ENCODE measurements at places on chromosomes 12 and 14.
A peak's percentile ranks its signal among the peaks of the same experiment; 100 is the strongest.

DNA sequence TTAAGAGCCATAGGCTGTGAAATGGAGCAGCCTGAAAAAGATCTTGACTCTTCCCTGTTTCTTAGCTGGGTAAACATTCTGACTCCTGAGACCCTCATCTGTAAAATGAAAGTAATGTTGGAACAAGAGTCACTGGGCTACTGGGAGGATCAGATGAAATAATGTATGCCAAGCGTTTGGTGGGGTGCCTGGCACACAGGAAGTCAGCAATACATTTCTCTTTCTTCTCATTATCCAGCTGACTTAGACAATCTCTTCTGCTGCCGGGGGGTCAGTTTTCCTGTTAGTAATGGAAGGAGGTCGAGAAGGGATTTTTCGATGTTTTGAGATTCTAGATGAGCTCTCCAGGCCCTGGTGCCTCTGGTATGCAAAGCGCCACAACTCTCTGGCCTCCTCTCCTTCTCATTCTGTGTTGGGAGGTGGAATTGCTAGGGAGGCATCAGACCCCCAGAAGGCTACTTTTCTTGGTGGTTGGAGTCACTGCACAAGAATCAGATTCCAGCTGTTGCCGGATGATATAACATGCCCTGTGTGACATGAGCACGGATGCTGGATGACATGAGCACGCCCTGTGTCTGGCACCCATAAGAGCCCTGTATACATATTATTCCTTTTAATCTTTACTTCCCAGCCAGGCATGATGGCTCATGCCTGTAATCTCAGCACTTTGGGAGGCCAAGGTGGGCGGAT is 4.3 kb downstream of the OASL start:
- no peak for DNase-seq

DNA sequence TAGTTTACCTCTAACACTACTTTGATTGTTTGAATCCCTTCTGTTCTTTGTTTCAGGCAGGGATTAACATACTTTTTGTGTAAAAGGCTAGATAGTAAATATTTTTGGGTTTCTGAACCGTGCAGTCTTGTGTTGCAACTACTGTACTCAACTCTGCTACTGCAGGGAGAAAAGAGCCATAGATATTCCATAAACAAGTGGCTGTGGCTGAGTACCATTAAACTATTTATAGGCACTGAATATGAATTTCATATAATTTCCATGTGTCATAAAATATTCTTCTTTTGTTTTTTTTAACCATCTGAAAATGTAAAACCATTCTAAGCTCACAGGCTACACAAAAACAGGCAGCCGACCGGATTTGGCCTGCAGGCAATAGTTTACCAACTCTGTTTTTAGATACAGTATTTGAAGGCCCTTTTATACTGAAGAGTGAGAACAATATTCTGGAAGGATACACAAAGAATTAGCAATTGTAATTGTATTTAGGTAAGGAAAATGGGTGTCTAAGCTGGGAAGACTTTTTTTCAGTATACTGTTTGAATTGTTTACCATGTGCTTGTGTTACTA is 15.7 kb downstream of the NR1H4 start:
- no peak for DNase-seq

- no peak for DNase-seq
These were observed 7.3 kb upstream of the BTBD6 start for GRCh38 chr14:105240811-105241576.

DNA sequence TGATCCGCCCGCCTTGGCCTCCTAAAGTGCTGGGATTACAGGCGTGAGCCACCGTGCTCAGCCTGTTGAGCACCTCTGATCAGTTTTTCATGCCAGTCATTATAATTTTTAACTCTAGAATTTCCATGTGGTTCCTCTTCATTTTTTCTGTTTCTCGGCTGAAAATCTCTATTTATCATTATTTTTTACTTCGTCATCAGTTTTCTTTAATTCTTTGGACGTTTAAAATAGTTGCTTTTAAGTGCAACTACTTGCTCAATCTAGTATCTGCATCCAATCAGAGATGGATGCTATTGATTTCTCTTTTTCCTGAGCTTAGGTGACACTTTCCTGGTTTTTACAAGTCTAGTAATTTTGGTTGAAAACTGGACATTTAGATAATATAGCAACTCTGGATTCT is 16.8 kb downstream of the MAPKAPK5 start:
- DNase-seq: no peak

GRCh38 chr14:22593189-22593588 is 4.2 kb upstream of the DAD1 start:
- DNase-seq: no peak

DNA sequence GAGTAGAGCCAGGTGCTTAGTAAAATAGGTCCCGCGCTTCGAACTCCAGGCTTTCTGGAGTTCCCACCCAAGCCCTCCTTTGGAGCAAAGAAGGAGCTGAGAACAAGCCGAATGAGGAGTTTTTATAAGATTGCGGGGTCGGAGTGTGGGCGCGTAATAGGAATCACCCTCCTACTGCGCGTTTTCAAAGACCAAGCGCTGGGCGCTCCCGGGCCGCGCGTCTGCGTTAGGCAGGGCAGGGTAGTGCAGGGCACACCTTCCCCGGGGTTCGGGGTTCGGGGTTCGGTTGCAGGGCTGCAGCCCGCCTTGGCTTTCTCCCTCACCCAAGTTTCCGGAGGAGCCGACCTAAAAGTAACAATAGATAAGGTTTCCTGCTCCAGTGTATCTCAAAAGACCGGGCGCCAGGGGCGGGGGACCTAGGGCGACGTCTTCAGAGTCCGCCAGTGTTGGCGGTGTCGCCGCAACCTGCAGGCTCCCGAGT is 3.6 kb downstream of the SSTR1 start:
- DNase-seq: no peak

DNA sequence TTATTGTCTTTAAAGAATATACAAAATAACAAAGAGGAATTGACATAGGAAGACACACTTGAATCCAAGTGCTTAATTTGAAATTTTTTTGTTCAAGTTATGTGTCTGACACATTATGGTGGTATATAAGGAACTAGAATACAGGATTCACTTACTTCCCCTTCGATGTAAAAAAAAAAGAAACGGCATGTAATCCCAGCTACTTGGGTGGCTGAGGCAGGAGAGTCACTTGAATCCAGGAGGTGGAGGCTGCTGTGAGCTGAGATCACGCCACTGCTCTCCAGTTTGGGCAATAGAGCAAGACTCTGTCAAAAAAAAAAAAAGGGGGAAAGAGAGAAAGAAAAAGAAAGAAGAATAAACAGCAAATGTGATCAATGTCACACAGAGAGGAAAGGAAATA is 8.9 kb downstream of the CLEC12A start:
- DNase-seq: no peak

DNA sequence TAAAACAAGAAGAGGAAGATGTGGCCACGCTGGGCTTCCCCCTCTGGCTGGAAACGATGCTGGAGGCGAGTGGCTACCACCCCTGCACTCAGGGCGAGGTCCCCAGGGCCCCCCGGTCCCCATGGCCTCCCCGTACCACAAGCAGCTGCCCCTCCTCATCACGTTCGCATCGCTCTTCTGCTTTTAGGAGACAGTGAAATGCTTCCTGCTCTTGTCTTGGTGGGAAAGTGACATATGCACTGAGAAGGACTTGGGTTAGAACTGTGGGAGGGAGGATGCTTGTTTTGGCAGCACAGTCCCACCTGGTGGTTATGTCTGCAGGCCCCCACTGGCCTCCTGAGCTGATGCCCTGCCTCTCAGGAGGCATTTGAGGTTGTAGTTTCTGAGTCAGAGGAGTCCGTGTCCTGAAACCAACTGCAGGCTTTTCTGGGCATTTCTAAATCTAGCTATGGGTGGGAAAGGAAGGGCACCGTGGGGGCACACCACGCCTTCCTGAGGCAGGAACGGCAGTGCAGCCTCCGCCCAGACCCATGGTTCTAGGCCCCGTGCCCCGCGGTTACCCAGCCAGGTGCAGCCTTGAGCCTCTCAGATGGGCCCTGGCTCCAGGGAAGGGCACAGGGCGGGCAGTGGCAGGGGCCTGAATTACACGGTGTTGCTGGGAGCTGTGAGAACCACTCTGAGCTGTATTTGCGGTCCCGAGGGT is 139.3 kb downstream of the ADGRD1 start:
- DNase-seq: no peak

- no peak for DNase-seq
These were observed 10.4 kb downstream of the B4GALNT3 start for GRCh38 chr12:470133-470532.

- DNase-seq: no peak
These were observed 3.0 kb upstream of the EP400 start for GRCh38 chr12:131946757-131947156.

GRCh38 chr12:38384816-38385378 is 68.3 kb downstream of the ALG10B start:
- DNase-seq: peak; percentile 6

Data from RWPE1 (cell line).